ENCODE measurements at places on chromosomes 7 and 10.

DNA sequence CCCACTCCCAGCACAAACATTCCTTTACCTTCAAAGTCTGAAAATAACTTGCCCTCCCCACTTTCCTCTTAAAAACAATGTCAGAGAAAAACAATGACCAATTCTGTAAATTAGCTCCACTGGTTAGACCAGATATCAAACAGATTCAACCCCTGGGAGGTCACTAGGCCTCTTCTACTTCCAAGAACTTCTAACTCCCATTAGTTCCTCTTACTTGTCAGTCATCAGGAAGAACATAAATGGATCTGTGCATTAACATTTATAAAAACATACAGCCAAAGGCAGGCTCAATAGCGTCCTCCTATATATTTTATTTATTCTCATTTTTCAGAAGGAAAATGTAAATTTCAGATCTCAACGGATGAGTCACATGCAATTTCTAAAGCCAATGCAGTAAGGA lies 2.2 kb downstream of the ELAPOR2 start:
- DNase-seq = no peak

- DNase-seq = peak; percentile 63
These were observed 86.4 kb downstream of the FAM53B start for GRCh38 chr10:124657806-124658205.

- no peak for DNase-seq
These were observed 59.2 kb downstream of the SLC16A12 start for GRCh38 chr10:89476150-89476549.

DNA sequence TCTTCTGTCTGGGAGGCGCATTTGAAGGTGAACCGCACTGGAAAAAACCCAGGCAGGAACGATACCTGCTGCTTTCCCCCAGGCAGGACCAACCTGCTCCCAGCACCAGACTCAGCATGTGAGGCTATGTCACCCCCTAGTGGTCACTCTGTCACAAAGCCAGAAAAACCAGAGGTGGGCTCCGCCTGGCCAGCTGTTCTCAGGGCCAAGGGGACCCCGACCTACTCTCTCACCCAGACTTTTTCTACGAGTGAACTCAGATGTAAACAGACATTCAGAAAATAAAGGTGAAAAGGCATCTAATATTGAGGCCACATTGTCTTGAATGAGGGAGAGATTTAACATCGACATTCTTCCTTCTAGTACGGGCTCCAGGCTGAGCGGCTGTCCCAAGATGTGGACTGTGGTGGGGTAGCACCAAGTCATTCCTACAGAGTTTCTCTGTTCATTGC lies 117.3 kb downstream of the PRKAG2 start:
- DNase-seq = peak; percentile 79

DNA sequence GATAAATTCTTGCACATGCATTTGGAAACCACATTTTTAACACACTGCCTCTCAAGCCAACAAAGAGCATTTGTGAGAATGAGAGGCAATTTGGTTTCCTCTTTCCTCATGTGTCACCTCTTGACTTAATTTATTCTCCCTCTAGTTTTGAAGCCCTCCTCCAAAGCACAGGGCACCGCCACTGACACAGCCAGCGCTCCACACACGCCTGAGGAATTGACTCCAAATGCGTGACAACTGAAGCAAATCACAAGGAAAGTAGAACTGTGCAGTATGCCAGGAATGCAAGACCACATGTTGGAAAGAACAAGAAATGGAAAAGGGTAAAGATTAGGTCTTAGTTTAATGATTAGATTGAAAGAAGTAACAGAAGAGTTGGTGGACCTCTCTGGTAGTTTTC lies 173.3 kb downstream of the LSM5 start:
- no peak for DNase-seq

GRCh38 chr7:986766-987751 lies 4.1 kb downstream of the CYP2W1 start:
- no peak for DNase-seq

GRCh38 chr7:79084423-79084822 lies 369.0 kb downstream of the MAGI2 start:
- DNase-seq = no peak

DNA sequence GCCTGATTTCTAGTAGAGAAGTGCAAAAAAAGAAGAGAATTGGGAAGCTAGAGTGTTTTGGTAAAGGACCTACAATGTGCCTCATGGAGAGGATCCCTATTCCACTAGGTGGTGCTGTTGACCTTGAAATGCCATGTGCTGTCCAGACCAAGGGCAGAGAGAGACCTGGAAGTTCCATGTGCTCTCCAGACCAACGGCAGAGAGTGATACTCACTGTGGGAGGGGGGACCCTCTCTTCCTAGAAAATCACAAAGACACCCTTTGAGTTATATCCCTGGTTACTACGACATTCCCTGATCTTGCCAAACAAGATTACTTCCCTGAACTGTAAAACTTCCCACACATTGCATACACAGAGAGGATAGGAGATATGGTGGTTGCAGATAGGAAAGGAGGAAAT lies 212.7 kb upstream of the ZNF804B start:
- peak; percentile 2 for DNase-seq

DNA sequence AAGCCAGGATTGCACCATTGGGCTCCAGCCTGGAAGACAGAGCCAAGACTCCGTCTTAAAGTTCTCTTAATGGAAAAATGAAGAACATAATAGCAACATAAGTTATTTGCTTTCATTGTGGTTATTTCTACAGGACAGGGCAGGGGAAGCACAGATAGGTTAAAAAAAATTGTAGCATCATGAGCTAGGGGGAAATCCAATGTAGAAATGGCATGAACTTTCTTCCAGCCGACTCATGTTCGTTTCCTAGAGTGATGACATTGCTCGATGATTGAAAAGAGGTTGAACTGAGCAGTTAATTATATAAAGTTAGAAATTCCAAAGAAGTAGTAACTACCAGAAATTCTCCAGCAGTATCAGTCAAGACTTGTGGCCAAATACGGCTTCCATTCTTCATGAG lies 64.9 kb downstream of the DAGLB start:
- DNase-seq = peak; percentile 29

GRCh38 chr7:4801839-4802231 lies 26.4 kb downstream of the AP5Z1 start:
- no peak for DNase-seq

GRCh38 chr10:6333086-6333485 lies 130.4 kb downstream of the PFKFB3 start:
- DNase-seq = no peak

GRCh38 chr7:13850185-13850752 lies 139.2 kb downstream of the ETV1 start:
- DNase-seq = peak; percentile 79

DNA sequence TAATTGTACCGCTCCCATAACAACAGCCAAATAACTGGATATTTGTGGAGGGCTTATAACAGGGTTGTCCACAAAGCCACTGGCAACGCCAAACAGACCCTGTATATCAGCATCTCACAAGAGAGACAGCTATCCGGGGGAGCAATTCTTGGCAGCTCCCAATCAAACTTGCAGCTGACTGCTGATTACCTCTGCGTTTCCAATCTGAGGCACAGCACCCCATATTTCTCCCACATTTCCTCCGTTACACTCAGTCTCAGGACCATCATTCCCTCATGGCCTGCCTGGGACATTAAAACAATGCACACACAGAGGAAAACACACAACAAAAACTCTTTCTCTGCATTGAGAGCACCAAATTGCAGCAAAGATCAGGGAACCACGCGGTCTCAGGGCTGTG lies 67.8 kb upstream of the SDK1 start:
- no peak for DNase-seq

- no peak for DNase-seq
These were observed 182.9 kb downstream of the EBF3 start for GRCh38 chr10:129780901-129781795.

DNA sequence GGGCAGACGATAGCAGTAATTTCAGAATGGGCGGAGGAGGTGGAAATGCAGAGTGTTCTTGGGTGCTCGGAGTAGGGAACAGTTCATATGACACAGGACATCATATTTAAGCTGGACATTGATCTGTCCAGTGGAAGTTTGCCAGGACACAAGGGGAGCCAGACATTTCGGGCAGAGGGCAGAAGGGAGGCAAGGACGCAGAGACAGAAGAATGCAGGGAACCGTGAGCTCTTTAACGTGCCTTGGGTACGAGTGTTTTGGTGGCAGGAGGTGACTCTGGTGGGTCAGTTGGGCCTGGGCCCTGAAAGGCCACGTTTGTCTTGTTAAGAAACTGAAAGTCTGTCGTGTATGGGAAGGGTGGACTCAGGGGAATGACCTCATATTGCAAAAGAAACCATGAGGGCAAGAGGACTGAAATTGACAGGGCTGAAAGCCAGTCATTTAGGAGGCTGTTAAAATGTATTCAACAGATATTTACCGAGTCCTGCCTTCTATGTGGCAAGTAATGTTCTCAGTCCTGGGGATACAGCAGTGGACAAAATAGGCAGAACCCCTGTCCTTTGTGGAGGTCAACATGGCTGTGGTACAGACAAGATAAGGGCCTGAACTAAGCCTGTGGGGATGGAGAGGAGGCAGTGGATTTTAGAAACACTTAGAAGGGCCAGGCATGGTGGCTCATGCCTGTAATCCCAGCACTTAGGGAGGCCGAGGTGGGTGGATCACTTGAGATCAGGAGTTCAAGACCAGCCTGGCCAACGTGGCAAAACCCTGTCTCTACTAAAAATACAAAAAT lies 2.2 kb downstream of the OPTN start:
- no peak for DNase-seq

GRCh38 chr10:112802411-112803022 lies 147.5 kb upstream of the TCF7L2 start:
- DNase-seq = no peak

DNA sequence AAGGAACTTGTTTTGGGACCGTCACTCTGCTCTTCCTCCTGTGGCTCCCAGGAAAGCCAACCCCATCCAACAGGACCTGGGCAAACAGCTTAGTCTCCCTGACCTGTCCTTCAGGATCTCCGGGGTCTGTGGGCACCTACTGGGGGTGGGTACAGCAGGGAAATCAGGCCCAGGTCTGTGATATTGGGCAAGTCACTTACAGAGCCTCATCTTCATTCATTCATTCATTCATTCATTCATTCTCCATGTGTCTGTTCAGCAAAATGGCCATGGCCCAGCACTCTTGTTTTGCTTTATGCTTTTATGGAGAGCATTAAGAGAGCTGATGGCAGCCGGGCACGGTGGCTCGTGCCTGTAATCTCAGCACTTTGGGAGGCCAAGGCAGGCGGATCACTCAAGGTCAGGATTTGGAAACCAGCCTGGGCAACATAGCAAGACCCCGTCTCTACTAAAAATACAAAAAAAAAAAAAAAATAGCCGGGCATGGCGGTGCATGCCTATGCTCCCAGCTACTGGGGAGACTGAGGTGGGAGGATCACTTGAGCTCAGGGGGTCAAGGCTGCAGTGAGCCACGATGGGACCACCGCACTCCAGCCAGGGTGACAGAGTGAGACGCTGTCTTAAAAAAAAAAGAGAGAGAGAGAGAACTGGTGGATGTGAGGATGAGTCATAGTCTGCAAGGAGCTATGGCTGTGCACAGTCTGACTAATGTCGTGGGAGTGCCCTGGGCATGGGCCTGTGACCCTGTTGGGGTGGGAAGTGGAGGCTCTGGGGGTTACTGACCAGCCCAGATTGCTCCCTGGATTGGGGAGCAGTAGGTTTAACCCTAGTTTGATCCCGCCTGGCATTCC lies 54.3 kb downstream of the CLIP2 start:
- DNase-seq = peak; percentile 64

DNA sequence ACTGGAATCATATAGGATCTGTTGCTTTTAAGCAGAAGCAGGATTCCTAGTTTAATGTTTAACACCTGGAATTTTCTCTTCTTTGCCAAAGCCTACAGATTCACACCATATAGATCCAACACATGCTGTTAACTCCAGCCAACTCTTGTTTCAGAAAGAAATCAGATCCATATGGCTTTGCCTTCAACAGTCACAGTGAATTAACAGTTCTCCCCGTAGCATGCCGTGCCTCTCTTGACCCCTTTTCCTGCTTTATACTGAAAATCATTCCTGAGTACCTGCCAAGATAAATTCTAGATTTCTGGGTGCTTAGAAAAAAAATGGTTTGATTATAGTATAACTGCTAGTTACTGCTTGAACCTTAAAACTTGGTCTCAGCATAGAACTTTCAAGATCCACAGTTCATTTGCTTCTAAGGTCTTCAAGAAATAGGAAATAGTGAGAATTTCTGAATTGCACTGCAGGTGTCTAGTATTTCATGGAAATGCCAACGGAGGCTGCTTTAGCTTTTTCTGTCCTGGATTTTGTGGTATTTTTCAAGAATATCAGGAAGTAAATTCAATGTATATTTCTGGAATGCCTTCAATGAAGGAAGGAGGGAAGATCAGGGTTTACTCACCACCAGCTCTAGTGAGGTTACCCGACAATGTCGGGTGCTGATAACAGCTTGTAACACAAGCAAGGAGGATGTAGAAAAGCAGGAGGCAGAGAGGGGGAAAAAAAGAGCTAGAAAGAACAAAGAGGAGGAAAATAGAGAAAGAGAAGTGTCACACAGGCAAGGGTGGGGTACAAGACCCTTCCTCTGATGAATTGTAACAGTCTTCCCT lies 6.6 kb downstream of the AASS start:
- no peak for DNase-seq

- DNase-seq = peak; percentile 17
These were observed 181.5 kb downstream of the EXOC4 start for GRCh38 chr7:133434246-133434865.

- peak; percentile 33 for DNase-seq
These were observed 44.4 kb downstream of the TMEM270 start for GRCh38 chr7:73905360-73905759.

- DNase-seq = no peak
These were observed 1567.3 kb upstream of the LRRTM3 start for GRCh38 chr10:65358565-65358964.

DNA sequence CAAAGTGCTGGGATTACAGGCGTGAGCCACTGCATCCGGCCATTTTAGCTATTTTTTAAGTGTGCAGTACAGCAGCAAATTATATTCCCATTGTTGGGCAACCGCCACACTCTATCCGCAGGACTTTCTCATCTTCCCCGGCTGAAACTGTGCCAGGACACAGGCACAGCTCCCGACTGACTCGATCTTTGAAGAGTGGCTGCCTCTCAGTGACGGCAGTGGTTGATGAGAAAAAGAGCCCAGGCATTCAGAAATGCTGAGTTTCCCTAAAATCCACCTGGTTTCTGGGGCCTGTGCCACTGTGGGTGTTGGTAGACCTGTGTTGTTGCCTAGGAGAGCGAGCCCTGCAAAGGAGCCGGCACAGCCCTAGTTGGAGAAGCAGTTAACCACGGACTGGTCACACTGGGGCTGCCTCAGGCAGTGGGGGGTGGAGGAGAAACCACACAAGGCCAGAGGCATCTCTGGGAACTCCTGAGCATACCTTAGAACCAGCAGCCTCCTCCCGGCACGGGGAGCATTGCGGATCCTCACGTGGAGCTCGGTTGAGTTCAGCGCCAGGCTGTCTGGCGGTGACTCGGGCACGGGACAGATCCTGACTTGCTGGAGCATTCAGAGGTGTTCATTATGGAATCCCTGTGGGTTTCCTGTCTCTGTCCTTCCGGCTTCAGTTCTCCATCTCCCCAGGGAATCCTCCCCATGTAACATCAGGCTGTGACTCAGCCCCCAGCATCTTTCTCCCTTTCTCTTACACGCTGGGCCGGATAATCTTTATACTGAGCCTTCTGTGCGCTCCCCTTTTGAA lies 16.2 kb downstream of the PFKFB3 start:
- no peak for DNase-seq

GRCh38 chr10:35961501-35961900 lies 319.4 kb upstream of the FZD8 start:
- DNase-seq = no peak
